ENCODE measurements at places on chromosomes 4 and X.

- DNase-seq = no peak
Measured at GRCh38 chrX:149984411-149984810, 46.1 kb upstream of the EOLA2 start.

DNA sequence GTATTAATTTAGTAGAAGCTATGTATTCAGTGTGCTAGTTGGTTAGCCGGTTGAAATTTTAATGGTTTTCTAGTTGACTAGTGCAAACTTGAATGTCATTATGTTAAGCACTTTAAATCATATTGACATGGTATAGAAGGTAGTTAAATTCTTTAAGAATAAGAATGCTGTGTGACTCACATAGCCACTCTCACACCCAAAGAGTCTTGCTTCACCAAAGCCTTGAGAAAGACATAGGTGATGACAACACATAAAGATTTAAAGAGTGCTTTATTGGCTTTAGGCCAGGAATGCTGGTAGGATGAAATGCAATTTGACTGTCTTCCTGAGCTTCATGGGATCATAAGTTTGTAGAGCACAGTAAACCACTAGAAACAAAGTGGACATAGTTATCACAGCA is 85.3 kb downstream of the DCAF8L2 start:
- no peak for DNase-seq

DNA sequence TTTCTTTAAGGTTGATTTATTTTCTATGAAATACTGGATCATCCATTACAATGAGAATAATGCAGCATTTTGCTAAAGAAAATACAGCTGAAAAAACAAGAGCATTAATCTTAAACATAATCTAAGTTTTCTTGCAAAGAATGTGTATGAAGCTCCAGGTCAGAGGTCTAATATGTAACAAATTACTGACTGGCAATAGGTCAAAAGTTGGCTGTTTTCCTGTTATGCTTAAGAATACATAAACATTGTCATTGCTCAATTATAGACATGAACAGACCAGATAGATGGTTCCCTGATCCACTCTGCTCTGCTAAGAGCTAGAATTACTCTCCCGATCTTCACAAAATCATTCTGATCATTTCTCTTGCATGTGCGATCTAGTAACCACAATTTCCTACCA is 718.6 kb downstream of the PDHA2 start:
- DNase-seq = no peak

- no peak for DNase-seq
Measured at GRCh38 chr4:76748649-76749048, 149.3 kb downstream of the SOWAHB start.

GRCh38 chr4:1640190-1640589 is 43.9 kb downstream of the FAM53A start:
- DNase-seq = no peak

DNA sequence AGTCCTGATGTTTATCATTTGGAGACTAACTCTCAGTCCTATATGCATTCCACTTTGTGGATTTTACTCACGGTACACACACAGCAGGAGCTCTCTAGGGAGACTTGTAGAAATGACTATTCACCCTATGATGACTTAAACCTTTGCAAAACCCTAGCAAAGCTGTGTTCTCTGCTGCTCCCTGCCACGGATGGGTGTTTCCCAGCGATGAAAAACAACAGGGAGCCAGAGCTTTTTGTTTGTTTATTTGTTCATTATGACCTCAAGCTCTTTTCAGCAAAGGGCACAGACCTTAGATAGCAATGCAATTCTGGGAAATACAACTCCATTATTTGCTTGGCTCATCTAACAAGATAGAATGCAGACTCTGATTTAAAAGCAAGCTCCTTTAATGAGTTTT is 156.6 kb downstream of the GRIA3 start:
- no peak for DNase-seq

DNA sequence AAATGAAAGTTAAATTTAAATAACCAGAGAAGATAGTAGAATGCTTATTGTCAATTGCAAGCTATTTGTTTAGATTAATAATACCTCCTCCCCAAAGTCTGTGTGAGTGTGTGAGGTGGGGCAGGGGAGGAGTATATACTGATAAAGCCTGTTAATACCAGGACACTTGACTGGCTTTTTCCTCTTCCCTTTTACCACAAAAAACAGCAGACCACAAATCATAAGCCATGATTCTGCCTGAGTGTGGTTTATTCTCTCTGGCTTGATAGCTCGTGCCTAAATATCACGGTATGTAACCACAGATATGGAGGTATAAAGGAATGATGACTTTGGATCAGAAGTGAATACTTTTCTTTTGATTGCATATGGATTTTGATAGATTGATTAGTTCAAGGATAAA is 21.9 kb upstream of the SCRG1 start:
- no peak for DNase-seq

GRCh38 chr4:76831711-76832373 is 66.1 kb downstream of the SOWAHB start:
- no peak for DNase-seq

- no peak for DNase-seq
Measured at GRCh38 chr4:9999956-10000561, 21.2 kb downstream of the SLC2A9 start.

DNA sequence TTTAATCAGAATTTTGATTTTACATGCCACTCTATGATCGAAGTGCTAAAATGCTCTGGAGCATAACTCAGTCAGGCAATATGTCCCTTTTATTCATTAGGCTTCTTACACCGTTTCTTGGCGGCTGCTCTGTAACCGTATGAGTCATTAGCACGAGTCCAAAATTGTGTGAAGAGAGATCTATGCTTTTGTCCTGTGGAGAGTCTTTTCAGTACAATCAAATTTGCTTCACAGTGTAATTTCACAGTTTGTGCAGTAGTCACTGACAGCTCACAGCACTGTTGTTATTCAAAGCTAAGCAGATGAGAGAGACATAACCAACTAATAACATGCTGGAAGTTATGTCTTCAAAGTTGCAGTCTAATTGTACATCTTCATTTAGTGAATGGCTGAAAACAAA is 167.8 kb downstream of the PCDH10 start:
- no peak for DNase-seq

DNA sequence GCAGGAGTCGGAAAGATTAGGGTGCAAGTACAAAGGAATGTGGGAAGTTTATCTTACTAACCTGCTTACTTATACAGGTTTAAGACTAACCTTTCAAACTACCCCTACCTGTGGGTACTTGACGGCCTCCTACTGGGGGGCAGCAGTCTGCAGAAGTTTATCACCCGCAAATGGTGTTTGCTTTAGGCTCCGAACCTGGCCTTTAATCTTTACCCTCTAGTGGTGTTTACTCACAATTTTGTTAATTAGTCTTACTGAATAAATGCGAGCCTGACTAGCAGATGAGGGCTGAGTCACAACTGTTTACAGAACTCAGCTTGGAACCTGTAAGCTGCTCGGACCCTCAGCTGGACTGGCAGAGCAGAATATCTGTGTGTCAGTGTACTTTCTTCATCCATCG is 204.2 kb upstream of the GPRIN3 start:
- DNase-seq = no peak

DNA sequence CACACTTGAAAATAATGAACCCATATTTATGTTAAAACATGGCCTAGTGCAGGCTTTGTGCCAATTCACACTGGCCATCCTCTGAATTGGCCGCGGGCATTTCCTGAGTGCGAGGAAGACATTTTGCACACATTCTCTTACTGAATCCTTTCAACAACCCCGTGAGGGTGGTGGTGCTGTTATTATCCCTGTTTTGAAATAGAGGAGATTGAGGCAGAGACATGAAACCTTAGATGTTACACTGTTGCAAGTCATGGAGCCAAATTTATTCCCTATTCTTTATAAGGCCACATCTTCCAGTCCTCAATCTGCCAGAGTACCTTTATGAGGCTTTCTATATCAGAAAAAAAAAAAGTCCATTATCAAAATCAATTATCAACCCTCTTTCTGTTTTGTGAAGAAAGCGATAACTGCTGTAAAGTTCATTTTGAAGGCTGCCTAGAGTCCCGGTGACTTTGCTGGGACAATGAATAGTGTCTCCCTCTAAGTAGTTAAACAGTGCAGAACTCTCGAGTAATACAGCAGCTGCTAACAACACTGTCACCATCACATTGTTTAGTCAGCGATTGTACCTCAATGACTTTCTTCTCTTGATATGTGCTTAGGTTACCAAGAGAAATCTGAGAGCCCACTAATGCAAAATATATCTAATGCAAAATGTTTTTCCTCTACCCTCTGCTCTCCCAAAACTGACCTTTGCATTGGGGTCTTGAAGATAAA is 242.3 kb upstream of the PPARGC1A start:
- no peak for DNase-seq

GRCh38 chr4:185117300-185117934 is 25.6 kb upstream of the SLC25A4 start:
- no peak for DNase-seq

DNA sequence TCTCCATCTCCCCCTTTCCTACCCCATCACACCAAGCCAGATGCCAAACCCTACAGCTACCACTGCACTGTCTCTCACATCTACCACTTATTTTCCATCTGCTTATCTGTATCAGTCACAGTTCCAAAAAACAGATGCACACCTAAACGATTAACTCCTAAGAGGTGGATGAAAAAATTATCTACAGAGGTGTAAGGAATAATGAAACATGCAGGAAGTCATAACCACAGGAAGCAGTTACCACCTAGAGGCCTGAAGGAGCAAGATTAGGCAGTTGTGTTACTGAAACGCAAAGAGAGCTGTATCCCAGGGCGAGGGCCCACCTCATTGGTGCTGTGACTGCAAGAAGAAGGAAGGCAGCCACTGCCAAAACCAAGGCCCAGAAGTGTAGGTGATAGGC is 87.8 kb upstream of the FAM241A start:
- no peak for DNase-seq

All from HFF-Myc (cell line).